Kidney (tissue), 22 donors: ENCODE measurements at places on chromosomes 4 and X. TPM values are rescaled to one million over a fixed set of nuclear protein-coding genes. Genes with fewer than 3 reads are reported as not detected.

Gene PCYT1B
- polyA plus RNA-seq, result 0.26 TPM

Gene JAKMIP1
- not detected for polyA plus RNA-seq

Gene GPC3
- 52.5 TPM for polyA plus RNA-seq

Gene CDS1
- polyA plus RNA-seq, result 13.5 TPM
